ENCODE measurements at places on chromosomes 13 and 19.

- DNase-seq, result no peak
Measured at GRCh38 chr13:67735651-67736050, 505.5 kb upstream of the PCDH9 start.

- no peak for DNase-seq
Measured at GRCh38 chr19:55305983-55306562, 19.1 kb downstream of the TMEM150B start.

- DNase-seq, result peak; percentile 89
Measured at GRCh38 chr13:36275190-36276002, 22.2 kb downstream of the CCDC169 start.

GRCh38 chr13:75907044-75907443 is 270.9 kb downstream of the LMO7 start:
- DNase-seq, result no peak

DNA sequence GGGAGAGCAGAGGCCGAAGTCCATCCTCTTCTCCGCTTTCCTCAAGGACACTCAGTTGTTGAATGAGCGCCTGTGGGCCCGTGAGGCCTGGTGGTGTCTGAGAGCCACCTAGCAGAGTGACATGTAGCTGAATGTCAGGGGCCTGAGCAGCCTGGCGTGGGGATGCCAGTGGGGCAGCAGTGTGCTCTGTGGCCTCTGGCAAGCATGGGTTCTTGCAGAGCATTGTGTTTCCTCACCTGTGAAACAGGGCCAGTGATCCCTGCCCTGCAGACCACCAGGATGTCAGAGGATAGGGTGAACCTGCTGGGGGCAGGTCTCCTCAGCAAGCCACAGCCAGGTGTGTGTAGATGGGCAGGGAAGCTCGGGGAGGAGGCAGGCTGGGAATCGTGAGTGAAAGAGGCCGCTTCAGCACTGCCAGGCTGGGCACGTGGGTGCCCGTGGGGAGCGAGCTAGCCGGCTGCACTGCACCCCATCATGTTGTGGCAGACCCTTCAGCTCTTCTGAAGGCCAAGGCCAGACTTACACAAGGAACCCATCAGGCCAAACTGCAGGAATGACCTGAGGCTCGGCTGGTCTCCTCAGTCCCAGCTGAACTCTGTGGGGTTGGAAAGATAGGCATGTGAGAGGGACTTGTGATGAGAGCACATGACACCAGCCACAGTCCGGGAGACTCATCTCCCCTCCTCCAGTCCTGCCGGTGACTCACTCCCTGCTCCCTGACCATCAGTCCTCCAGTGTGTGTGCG is 5.0 kb downstream of the PPP1R37 start:
- peak; percentile 86 for DNase-seq

DNA sequence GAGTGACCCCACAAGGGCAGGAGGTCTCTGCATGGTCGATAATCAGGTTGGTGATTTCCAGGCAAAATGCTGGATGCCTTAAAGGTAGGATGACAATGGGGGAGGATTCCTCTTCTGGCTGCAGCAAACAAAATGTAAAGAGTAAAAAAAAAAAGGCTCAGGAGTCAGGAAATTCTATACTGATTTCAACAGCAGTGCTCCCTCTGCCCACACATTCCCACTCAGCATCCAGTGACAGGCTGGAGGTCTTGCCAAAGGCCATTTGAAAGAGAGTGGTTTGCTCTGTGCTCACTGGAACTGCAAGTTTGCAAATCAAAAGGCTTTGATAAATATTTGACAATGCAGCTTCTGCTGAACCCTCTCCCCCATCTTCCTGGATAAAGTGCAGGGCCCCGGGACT is 135.4 kb downstream of the TNFRSF19 start:
- DNase-seq, result peak; percentile 31

GRCh38 chr13:52195401-52195837 is 36.0 kb upstream of the NEK3 start:
- DNase-seq, result peak; percentile 72

DNA sequence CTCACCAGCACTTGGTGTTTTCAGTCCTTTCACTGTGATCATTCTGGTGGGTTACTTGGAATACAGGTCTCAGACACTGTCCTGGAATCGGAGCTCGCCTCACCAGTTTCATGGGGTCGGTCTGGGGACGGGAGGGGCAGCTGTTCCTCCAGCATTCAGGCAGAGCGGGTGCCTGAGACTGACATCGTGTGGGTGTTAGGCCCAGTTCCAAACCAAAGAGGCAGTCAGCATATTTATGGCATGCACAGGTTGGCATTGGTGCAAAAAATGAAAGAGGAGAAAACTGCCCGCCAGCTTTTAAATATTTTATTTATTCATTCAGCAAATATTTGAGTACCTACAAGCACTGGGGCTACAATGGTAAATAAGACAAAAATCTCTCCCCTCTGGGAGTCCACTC is 20.1 kb downstream of the PLEKHF1 start:
- peak; percentile 62 for DNase-seq

GRCh38 chr13:112174476-112175110 is 107.6 kb downstream of the SOX1 start:
- DNase-seq, result no peak

GRCh38 chr19:42095142-42095813 is 19.3 kb downstream of the ZNF574 start:
- no peak for DNase-seq

DNA sequence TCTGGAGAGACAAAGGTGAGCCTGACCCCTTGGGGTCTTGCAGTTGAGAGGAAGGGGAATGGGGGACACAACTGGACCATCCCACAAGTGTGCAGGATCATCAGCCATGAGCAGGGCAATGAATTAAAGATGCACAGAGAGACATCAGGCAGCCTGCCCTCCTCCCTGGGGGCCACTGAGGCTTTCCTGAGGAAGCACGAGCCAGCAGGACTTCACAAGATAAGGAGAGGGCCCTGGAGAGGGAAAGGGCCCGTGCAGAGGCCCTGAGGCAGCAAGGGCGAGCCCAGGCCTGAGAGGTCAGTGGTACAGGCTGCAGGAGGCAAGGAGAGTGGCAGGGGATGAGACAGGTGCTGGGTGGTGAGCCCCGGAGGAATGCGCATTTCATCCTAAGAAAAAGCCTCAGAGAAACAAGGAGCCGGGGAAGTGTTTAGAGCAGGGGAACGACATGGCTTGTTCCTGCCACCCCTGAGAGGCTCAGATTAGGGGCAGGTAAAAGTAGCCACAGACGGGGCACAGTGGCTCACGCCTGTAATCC is 9.0 kb upstream of the PRKD2 start:
- DNase-seq, result no peak

DNA sequence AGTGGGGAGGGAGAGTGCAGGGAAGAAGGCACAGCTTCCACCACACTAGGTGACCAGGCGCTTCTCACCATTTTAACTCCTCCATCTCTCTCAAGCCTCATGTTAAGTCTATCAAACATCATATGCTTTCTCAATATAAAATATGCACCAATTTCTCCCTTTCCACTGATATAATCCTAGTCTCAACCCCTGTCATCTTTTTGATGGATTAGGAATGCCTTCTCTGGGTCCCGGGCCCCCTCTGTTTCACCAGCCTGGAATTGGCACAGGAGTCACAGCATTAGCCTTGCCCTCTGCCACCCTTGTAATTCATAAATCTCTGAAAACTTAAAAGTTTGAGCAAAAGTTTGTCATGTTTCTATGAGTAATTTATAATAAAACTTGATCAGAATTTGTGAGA is at the start of gene ZSCAN4:
TSS of gene ZSCAN4 (plus strand) at position 301 of the 400 bp plus-strand sequence. CDS start 7,211 bp downstream, outside the sequence.
- no peak for DNase-seq

DNA sequence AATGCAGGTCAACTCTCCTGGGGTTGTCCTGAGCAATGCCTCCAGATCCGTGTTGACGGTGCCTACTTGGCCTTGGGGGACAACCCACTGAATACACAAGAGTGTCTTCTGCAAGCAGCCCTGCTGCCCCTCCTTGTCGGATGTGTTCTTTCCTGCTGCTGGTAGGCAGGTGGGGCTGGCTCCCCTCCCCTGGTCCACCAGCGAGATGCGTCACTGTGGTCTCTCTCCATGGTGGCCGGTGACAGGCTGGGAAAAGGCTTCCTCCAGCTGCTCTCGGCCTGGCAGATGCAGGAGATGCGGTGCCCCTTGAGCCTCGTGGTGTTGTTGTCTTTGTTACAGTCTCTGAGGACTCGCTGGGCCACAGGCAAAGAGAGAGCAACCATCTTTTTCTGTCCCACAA is 84.9 kb downstream of the RGCC start:
- DNase-seq, result no peak

GRCh38 chr13:28704919-28705318 is 13.9 kb downstream of the SLC46A3 start:
- no peak for DNase-seq

DNA sequence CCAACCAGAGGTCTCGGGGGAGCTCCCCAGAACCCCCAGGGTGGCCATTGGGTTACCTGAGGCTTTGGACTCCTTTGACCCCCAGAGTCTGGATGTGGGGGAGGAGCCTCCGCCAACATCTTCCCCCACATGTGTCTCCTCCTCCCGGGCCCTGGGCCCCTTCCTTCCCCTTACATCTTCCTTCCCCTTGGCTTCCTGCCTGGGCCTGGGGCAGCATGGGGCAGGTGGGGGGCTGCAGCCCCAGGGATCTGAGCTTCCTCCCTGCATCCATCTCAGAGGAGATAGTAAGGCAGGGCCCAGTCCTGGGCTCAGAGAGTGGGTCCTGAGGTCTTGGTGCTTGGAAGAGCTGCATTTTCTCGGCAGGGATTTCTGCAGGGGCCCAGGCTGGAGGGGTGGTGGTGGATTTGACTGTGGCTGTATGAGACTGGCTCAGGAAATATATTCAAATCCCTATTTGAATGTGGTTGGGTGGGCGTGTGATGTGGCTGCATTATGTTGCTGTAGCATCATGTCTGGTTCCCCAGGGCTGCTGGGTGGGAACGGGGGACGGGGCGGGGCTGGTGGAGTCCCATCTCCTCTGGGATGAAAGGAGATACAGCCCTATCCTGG is 919 bp downstream of the VAV1 start:
- DNase-seq, result no peak

DNA sequence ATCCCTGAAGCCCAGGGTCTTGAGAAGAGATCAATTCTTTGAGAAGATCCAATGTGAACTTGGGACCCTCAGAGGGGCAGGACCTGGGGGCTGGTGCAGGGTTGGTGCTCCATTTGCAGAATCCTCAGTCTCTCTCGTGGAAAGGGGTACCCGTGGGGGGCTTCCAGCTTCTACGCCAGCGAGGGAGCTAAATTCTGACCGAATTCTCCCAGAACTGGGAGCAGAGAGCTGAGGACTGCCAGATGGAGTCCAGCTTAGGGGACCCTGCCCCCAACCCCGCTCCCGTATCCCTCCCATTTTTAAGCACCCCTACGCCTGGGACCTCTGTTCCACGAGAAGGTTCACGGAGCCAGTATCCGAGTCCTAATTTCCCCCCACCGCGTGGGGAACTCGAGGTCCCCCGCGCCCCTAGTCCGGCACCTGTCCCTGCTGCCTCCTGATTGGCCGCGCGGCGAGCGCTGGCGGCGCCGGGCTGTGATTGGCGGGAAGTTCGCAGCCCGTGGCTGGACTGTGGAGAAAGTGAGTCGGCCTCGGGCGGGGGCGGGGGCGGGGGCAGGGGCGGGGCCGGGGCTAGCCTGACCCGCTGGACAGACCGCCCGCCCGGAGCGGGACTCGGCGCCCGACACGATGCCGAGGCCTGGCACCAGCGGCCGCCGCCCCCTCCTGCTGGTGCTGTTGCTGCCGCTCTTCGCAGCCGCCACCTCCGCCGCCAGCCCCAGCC is 4.4 kb upstream of the LTBP4 start:
- DNase-seq, result peak; percentile 49

DNA sequence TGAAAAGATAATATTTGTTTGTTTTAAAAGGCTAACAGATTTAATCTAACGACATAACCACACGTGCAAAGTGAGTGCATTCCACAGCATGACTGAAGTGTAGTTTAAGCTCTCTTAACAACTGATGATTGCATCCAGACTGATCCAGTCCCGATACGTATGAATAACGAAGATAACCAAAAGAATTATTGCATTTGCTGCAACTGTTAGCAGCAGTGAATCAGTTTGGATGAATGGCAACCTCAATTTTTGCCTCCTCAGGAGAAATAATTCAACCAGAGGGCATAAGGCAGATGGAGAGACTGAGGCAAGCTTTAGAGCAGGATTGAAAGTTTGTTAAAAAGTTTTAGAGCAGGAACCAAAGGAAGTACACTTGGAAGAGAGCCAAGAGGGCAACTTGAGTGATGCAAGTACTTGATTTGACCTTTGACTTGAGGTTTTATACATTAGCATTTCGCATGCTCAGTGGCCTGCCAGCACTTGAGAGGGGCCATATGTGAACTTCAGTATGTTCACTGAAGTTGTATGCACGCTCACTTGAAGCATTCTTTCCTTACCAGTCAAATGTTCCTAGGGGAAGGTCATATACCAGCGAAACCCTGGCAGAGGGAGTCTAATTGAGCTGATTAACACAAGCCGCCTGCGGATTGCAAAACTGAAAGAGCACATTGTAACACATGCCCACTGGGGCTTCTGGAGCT is 835.0 kb upstream of the PCDH20 start:
- DNase-seq, result no peak

- no peak for DNase-seq
Measured at GRCh38 chr13:56187331-56187730, 953.4 kb upstream of the PRR20A start.

GRCh38 chr19:1929021-1929742 is 11.8 kb upstream of the CSNK1G2 start:
- DNase-seq, result peak; percentile 69

GRCh38 chr19:43504426-43505185 is at the start of gene PHLDB3:
Gene PHLDB3, minus strand, starts transcription at chr19:43504746. Its CDS starts 628 bp downstream, at chr19:43504118.
- no peak for DNase-seq

GRCh38 chr13:84481958-84482357 is 599.7 kb upstream of the SLITRK1 start:
- DNase-seq, result peak; percentile 89

DNA sequence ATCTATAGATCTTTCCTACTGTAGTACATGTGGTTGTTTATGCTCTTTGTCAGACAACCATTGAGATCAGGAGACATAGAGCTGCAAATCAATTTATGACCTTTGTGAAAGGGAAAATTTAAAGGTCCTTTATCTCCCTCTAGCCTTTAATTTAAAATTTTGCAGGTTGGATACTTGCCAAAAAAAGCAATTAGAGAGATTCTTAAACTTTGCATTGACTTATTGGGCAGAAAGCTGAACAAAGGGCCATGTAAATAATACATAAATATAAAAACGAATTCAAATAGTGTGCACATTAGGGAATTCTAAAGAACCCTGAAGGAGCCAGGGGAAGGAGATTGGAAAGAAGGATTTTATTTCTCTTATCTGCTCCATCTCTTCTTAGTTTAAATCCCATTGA is 22.0 kb upstream of the RB1 start:
- DNase-seq, result no peak

- peak; percentile 10 for DNase-seq
Measured at GRCh38 chr13:21637296-21637695, 33.3 kb upstream of the MICU2 start.

Data from fibroblast of the aortic adventitia (primary cell).